Heart right ventricle (tissue), 16 donors: ENCODE measurements at places on chromosomes 11 and 22. TPM values are rescaled to one million over a fixed set of nuclear protein-coding genes. Genes with fewer than 3 reads are reported as not detected.
A peak's percentile ranks its signal among the peaks of the same experiment; 100 is the strongest.

VPS37C gene
- total RNA-seq = 13.0 TPM

CYB5R3 gene
- total RNA-seq = 365 TPM

ALX4 gene
- 0.07 TPM for total RNA-seq

GPR83 gene
- total RNA-seq = not detected

SPA17 gene
- total RNA-seq = 1.0 TPM

DNA sequence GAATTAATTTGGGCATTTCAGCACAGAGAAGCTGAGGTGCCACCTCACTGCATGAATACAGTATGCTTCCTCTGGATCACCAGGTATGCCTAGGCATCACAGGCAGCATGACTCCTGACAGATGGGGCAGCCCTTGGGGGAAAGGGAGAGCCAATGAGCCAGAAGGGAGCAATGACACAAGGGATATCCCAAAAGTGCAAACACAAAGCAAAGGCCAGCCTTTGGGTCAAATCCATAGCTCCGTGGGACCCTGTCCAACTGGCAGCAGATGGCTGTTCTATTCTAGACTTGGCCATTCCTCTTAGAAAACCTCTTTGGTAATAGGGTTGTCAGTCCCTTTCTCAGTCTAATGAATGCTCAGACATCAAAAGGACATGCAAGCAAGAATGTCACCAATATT is 73.3 kb downstream of the SERGEF start:
- H3K27me3 ChIP-seq = no peaks in the 10 kb centered on the region
- no peak overlapping the region for H3K27ac ChIP-seq
- peak; percentile 28 for DNase-seq
- H3K36me3 ChIP-seq = peaks cover 14% of the 10 kb centered on the region

- no peak overlapping the region for H3K4me3 ChIP-seq
- DNase-seq = no peak
- H3K27me3 ChIP-seq = no peaks in the 10 kb centered on the region
- no peak overlapping the region for H3K27ac ChIP-seq
Observed at GRCh38 chr11:14898355-14898754, 6.3 kb upstream of the CYP2R1 start.

GRCh38 chr22:50307890-50308596 is 597 bp upstream of the PLXNB2 start:
- peaks cover 56% of the 10 kb centered on the region for H3K4me1 ChIP-seq
- peak overlapping the region; percentile 9 for H3K4me3 ChIP-seq
- H3K27ac ChIP-seq = peak overlapping the region; percentile 88
- DNase-seq = no peak

DNA sequence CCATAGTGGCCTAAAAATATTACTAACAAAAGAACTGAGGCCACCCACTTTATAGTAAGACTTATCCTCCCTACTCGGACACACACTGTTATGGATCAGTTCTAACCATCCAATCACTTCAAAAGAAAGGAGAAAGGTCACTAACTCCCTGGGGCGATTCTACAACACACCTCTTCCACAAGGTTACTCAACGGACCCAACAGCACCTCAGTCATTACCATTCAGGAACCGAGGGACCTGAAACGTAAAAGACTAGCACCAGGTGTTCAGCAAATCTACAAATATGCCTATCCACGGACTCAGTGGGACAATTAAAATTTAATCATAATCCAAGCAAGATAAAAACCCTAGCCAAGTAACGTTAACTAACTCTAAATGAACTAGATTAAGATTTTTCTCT is 1.6 kb downstream of the HNRNPUL2 start:
- H3K4me3 ChIP-seq = peak overlapping the region; percentile 84
- H3K27me3 ChIP-seq = no peaks in the 10 kb centered on the region
- peaks cover 32% of the 10 kb centered on the region for H3K36me3 ChIP-seq
- no peak for DNase-seq
- peak overlapping the region; percentile 99 for H3K27ac ChIP-seq

GRCh38 chr22:27557286-27558008 is 244.1 kb downstream of the MN1 start:
- no peak for DNase-seq
- no peaks in the 10 kb centered on the region for H3K4me1 ChIP-seq
- no peak overlapping the region for H3K27ac ChIP-seq
- H3K36me3 ChIP-seq = no peaks in the 10 kb centered on the region

GRCh38 chr11:95301474-95301873 is 70.5 kb upstream of the SESN3 start:
- DNase-seq = no peak
- H3K27ac ChIP-seq = no peak overlapping the region
- H3K27me3 ChIP-seq = no peaks in the 10 kb centered on the region
- H3K36me3 ChIP-seq = no peaks in the 10 kb centered on the region

DNA sequence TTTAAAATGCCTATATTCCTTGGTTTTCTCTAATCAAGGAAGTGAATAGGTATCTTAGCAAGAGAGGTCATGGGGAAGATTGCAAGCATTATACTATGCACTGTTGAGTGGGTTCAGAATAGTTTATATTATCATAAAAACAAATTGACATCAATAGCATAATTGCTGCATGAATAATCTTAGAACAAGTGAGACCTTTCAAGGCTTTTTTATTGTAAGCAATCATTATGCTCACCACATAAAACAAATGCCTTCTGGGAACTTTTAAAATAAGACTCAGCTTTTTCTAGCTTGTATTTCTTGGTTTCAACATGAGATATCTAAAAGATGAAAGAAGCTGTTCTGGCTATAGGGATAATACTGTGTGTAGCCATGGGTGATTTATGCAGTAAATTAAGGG is 135.6 kb upstream of the ZC3H12C start:
- H3K36me3 ChIP-seq = no peaks in the 10 kb centered on the region
- H3K4me3 ChIP-seq = no peak overlapping the region
- peaks cover 8% of the 10 kb centered on the region for H3K27me3 ChIP-seq
- H3K4me1 ChIP-seq = peaks cover 11% of the 10 kb centered on the region

GRCh38 chr22:39966470-39966869 is 6.3 kb downstream of the TMA7B start:
- no peaks in the 10 kb centered on the region for H3K36me3 ChIP-seq
- H3K4me1 ChIP-seq = peaks cover 7% of the 10 kb centered on the region
- no peak overlapping the region for H3K4me3 ChIP-seq
- no peak for DNase-seq
- H3K27ac ChIP-seq = no peak overlapping the region

DNA sequence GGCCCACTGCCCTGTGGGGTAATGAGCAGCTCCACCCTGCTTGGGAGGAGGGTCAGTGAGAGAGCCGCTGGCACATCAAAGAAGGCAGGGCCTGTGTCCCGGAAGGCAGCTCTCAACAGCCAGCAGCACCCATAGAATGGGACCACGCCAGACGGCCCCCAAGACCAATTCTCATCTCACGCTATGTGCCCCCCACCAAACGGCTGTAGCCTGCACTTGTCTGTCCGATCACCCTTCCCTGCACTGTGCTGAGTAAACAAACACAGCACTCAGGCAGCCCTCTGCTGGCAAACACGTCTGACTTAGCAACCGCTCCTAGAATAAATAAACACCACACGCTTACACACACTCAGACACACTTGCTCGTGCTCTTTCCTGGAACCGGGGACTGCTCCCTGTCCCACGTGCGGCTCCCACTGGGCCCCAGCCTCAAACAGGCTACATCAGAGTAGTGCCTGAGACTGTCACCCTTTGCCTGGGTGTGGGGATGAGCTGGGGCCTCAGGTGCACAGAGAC is 53.2 kb upstream of the CDON start:
- H3K27ac ChIP-seq = peak overlapping the region; percentile 48
- DNase-seq = peak; percentile 75
- no peaks in the 10 kb centered on the region for H3K36me3 ChIP-seq
- H3K27me3 ChIP-seq = no peaks in the 10 kb centered on the region
- no peak overlapping the region for H3K4me3 ChIP-seq

DNA sequence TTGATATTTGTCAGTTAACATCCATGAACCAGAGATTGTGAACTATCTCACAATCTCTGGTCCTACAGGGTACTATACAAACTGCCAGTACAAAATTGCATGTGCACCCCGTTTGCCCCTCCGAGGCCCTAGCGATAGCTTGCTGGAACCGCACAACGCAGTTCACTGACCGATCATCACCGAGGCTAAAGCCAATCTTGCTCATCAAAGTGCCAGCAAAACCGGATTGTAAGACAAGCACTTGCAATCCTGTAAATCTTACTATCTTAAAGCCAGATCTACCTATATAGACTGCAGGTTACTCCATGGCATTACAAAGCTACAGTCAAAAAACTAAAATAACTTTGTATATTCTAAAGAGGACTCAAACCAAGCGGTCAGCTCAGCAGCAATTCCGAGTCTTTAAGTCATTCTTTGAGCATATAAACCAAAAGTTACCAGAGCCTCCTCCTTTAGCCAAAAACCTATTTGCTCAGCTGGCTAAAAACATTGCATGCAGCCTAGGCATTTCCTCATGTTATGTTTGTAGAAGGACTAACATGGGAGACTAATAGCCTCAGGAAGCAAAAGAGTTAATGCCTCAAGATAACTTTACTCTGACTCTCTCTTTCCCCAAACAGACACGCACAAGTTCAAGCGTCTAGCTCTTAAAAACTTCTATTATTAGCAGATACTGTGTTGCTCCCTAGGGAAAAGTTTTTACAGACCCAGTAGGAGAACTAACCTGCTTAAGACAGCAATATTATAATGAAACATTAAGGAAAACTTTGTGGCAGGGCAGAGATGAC is 30.7 kb upstream of the CPT1A start:
- no peaks in the 10 kb centered on the region for H3K36me3 ChIP-seq
- H3K27ac ChIP-seq = peak overlapping the region; percentile 48
- no peak for DNase-seq
- H3K27me3 ChIP-seq = no peaks in the 10 kb centered on the region

GRCh38 chr11:86249307-86250098 is 5.0 kb downstream of the EED start:
- no peak for DNase-seq
- H3K36me3 ChIP-seq = peaks cover 23% of the 10 kb centered on the region
- H3K27me3 ChIP-seq = no peaks in the 10 kb centered on the region
- peaks cover 43% of the 10 kb centered on the region for H3K4me1 ChIP-seq
- no peak overlapping the region for H3K27ac ChIP-seq

- no peak overlapping the region for H3K27ac ChIP-seq
- no peak for DNase-seq
- no peak overlapping the region for H3K4me3 ChIP-seq
- H3K4me1 ChIP-seq = no peaks in the 10 kb centered on the region
- H3K27me3 ChIP-seq = peaks cover 23% of the 10 kb centered on the region
Observed at GRCh38 chr22:48321986-48322545, 1505.6 kb downstream of the BRD1 start.

DNA sequence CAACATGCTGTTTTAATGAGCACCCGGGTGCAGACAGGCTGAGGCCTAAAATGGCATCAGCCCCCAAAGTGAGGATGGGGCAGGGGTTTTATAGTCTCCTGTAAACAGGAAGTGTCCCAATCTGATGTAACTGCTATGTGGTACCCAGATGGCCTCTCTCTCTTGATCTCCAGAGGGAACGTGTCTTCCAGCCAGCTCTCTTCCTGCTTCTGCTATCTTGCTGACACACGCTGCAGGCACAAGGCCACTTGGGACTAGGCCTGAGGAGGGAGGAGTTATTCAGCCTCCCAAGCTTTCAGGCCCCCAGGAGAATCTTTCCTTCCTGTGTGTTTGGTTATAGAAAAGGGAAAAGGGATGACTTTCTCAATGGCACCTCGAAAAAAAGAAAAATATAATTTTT is 11.4 kb upstream of the VSTM5 start:
- H3K4me3 ChIP-seq = no peak overlapping the region
- H3K36me3 ChIP-seq = no peaks in the 10 kb centered on the region
- peaks cover 11% of the 10 kb centered on the region for H3K4me1 ChIP-seq
- DNase-seq = peak; percentile 47

GRCh38 chr11:129289350-129290040 is 86.2 kb upstream of the BARX2 start:
- DNase-seq = no peak
- no peak overlapping the region for H3K4me3 ChIP-seq
- no peaks in the 10 kb centered on the region for H3K36me3 ChIP-seq
- no peak overlapping the region for H3K27ac ChIP-seq
- no peaks in the 10 kb centered on the region for H3K4me1 ChIP-seq

- H3K4me1 ChIP-seq = no peaks in the 10 kb centered on the region
- H3K36me3 ChIP-seq = no peaks in the 10 kb centered on the region
- no peak overlapping the region for H3K4me3 ChIP-seq
Observed at GRCh38 chr11:26958702-26959049, 35.2 kb upstream of the FIBIN start.
